MG63 (cell line): ENCODE measurements at places on chromosomes 16 and 17. TPM values are rescaled to one million over a fixed set of nuclear protein-coding genes. Genes with fewer than 3 reads are reported as not detected.

Gene TEKT5
- total RNA-seq: not detected in 2 replicates

DNA sequence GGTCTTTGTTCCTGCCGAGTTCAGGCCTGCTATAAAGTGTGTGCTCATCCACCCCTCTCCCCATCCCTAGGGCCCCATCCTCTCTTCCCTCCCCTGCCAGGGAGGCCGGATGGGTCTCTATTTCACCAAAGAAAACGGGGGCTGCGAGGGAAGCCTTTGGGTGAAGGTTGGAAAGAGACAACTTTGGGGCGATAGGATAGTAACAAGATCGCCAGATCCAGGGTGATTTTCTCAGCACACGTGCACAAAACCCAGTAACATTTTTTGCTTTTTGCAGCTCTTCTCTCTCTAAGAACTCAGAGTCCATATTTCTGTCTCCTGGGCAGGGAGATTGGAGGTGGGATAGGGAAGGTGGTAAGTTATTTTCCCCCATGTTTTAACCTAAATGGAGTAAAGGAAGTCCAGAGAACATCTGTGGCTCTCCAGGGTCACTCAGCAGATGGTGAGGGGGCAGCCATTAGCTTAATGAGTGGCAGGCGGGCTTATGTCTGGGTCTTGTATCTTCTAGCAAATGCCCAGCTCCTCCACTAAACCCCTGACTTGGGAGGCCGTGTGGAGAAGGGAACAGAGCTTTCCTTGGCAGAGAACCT is 6.9 kb downstream of the CCR7 start:
- DNase-seq: no peak

GRCh38 chr17:67449065-67449464 is 72.0 kb downstream of the PITPNC1 start:
- no peak for DNase-seq

- no peak for DNase-seq
These were observed 9.5 kb downstream of the ARHGAP17 start for GRCh38 chr16:25005445-25006306.

DNA sequence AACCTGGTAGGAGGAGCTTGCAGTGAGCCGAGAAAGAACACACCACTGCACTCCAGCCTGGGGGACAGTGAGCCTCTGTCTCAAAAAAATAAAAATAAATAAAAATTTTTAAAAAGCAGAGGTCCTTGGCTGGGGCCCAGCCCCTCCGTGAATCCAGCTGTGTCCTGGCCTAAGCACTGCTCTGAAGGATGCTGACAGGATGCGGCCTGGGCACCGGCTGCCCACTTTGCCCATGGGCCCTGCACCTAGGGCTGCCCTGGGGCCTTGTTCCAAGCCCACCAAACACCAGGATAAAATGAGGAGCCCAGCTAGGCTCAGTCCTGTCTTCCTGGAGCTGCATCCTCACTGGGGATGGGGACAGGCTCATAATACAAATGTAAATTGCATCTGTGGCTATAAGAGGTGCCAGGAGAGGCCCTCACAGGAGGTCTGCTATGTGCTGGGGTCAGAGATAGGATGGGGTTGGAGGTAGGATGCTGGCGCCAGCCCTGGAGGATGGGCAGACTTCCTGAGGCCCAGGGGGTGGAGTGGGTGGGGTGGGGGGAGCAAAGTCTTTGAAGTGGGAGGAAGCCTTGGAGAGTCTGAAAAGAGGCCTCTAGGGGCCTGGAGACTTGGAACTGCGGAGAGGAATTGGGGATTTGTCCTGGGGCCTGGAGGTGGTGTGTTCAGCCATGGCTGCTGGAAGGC is 6.2 kb downstream of the C16orf89 start:
- no peak for DNase-seq

GRCh38 chr16:88391144-88391850 is 8.5 kb downstream of the ZNF469 start:
- DNase-seq: no peak

GRCh38 chr17:68301438-68301959 is 10.2 kb downstream of the ARSG start:
- no peak for DNase-seq

DNA sequence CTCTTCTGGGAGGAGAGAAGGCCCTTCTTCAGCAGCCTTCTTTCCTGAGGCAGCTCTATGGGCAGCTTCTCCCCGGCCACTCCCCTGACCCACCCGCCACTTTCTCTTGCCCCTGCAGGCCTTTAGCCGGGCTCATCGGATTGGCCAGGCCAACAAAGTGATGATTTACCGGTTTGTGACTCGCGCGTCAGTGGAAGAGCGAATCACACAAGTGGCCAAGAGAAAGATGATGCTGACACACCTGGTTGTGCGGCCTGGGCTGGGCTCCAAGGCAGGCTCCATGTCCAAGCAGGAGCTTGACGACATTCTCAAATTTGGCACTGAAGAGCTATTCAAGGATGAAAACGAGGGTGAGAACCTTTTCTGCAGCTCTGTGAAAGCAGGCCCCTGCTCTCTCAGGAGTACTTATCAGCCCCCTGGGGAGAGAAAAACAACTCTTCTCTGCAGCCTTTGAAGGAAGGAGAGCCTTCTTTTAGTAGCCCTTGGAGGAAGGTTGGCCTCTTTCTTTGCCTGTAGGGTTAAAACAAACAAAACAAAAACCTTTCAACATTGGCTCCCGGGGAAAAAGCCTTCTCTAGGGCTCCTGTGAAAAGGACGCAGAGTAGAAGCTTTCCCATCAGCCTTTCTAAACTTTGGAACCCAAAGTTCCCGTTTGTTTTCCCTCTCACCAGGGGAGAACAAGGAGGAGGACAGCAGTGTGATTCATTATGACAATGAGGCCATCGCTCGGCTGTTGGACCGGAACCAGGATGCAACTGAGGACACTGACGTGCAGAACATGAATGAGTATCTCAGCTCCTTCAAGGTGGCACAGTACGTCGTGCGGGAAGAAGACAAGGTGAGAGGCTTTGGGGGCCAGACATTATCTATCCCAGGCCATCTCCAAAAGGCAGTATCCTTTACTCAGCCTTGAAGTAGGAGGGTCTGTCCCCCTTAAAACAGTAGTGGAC is 12.7 kb downstream of the RNF227 start:
- DNase-seq: no peak

DNA sequence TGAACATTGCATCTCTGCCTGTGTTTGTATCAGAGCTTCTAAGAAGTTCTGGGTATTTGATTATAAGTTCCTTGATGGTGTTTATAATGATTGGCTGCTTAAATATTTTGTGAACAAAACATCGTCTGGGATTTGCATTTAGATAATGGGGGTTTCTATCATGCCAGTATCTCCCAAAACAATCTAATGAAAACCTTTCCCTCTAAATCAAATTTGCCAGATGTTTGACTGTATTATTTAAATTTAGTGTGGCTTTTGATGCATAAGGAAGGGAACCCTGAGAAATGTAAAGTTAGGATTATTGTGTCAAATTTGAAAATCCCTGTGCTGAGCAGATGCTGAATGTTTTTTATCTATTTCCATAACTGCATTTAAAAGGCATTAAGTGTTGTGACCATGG is 159.9 kb downstream of the HS3ST3A1 start:
- no peak for DNase-seq
